LoVo (cell line): ENCODE measurements at places on chromosomes 5 and 9.
A peak's percentile ranks its signal among the peaks of the same experiment; 100 is the strongest.

- no peak for DNase-seq
Observed at GRCh38 chr9:118567861-118568260, 801.4 kb downstream of the BRINP1 start.

DNA sequence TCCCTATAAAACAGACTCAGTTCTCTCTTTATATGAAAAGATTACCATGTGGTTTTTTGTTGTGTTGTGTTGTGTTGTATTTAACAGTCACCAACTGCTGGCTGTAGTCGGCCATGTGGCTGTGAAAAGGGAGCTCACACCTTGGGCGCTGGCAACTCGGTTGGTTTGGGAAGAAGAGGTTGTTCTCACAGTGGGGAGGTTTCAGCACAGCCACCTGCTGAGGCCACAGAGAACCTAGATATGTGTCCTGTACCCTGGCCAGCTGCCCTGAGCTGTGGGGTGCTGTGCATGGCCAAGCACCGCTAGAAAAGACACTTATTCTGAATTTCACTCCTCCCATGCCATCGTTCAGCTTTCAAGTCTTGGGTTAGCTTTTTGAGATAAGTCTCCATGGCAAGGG is 58.8 kb downstream of the SYK start:
- no peak for DNase-seq

GRCh38 chr5:180802325-180803180 is at the start of gene MGAT1:
Gene MGAT1, minus strand, starts transcription at chr5:180802806. Its CDS starts 9,835 bp downstream, at chr5:180792971.
- DNase-seq, result peak; percentile 86

DNA sequence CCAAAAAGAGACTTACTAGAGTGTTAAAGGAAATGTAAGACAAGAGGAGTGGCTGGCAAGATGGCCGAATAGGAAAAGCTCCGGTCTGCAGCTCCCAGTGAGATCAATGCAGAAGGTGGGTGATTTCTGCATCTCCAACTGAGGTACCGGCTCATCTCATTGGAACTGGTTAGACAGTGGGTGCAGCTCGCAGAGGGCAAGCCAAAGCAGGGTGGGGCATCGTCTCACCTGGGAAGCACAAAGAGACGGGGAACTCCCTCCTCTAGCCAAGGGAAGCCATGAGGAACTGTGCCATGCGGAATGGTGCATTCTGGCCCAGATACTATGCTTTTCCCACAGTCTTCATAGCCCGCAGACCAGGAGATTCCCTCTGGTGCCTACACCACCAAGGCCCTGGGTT is 308.7 kb downstream of the AGTPBP1 start:
- DNase-seq, result no peak

- DNase-seq, result no peak
Observed at GRCh38 chr5:159978358-159978757, 30.6 kb upstream of the TTC1 start.

- DNase-seq, result no peak
Observed at GRCh38 chr5:114184006-114184405, 177.9 kb upstream of the KCNN2 start.

- no peak for DNase-seq
Observed at GRCh38 chr5:91139572-91140200, 243.4 kb downstream of the ARRDC3 start.

DNA sequence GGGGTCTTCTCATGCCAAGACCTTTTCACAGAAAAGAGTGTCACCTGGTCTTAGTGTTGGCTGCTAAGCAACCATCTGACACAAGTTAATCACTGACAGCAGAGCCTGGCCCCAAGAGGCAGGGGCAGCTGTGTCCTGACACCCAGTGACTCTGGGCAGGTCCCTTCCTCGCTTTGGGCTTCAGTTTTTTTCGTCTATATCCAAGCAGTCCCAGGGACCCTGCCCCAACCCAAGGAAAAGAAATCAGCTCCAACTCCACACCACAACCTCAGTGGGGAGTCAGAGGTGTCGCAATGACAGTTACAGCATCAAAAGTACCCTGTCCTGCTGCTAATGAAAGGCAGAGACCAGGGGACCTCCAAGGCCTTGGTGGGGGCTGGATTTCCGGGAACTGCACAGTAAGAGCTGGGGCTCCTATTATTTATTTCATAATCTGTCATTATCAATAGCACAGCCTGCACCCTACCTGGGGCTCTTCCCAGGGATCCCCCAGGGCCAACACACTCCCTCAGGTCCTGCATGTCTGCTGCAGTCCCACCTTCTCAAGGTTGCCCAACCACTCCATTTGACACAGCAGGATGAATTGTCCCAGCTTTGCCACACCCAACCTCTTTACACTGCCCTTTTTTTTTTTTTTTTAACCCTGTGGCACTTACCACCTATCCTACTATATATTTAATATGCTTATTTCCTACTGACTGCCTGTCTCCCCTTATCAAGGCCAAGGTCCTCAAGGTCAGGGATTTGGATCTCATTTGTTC is 9.4 kb downstream of the ANKS6 start:
- DNase-seq, result no peak

- no peak for DNase-seq
Observed at GRCh38 chr9:76433406-76433805, 25.6 kb upstream of the GCNT1 start.

GRCh38 chr5:143313298-143313852 is 90.1 kb downstream of the NR3C1 start:
- DNase-seq, result no peak

GRCh38 chr9:136539427-136540421 is 6.1 kb downstream of the NOTCH1 start:
- no peak for DNase-seq

DNA sequence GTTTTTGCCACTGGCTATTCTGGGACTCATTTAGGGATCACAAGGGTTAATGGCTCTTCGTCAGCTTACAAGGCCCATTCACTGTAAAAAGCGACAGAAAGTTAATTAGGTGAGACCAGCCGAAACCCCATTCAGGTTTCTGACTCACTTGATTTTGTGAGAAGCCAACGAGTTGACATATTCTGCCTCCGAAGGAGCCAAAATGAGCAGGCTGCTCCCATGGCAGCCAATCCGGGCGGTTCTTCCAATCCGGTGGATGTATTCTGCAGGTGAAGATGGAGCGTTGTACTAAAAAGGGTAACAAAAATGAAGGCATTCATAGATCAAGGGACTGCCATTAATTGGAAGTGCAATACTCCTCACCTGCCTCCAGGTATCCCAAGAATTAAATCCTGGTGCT is 39.7 kb downstream of the DDX31 start:
- DNase-seq, result no peak

- no peak for DNase-seq
Observed at GRCh38 chr5:32159328-32160072, 14.6 kb downstream of the GOLPH3 start.

DNA sequence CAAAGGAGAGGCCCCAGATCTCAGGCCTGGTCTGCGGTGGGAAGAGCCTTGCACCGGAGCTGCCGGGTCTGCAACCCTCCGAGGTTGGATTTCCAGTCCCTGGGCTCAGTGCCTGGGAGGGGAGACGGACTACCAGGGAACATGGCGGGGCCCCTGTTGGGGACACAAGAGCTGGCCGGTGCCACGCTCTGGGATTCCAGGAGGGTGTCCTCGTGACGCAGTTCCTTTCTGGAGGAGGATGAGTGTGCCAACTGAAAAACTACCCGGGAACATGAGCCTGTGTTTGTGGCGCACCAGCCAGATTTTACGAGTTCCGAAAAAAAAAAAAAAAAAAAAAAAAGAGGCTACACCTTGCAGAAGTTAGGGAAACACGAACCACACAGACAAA is 9.0 kb downstream of the NRARP start:
- no peak for DNase-seq

DNA sequence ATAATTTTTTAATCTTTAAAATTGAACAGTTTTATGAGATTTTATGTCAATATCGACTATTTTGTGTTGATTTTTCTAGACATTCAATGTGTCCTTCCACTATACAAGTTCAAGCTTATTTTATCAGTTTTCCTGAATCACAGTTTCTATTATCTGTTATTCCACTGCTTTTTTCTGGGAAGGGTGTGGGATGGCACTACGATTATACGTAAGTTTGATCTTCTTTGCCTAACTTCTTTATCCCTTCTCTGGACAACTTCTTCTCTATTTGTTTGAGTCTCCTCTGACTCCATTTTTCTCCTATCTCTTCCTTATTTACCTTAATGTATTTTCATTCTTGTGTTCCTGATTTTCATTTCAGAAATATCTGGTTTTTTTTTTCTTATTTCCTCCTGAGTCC is 24.5 kb downstream of the TBC1D9B start:
- DNase-seq, result no peak

- no peak for DNase-seq
Observed at GRCh38 chr5:87503004-87503403, 90.3 kb upstream of the CCNH start.

DNA sequence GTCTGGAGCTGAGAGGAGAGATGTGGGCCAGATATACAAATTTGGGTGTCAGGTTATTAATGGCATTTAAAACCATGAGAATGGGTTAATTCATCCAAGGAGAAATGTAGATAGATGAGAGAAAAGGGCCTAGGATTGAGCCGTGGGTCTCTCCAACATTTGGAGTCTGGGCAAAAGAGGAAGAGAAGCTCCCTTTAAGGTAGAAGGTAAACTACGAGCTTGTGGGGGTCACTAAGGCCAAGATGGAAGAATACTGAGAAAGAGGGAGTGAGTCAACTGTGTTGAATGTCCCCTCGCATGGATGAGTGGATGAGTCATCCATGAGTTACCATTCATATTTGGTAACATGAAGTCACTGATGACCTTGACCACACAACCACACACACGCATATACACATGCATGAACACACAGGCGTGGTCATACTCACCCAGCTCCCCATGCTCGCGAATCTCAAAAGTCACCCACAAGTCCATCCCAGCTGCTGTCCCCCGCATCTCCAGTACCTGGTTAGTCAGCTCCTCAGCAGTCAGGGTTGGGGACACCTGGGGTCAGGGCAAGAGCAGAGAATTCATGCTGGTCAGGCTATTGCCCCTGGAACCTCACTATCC is 6.8 kb upstream of the FCHSD1 start:
- DNase-seq, result no peak

DNA sequence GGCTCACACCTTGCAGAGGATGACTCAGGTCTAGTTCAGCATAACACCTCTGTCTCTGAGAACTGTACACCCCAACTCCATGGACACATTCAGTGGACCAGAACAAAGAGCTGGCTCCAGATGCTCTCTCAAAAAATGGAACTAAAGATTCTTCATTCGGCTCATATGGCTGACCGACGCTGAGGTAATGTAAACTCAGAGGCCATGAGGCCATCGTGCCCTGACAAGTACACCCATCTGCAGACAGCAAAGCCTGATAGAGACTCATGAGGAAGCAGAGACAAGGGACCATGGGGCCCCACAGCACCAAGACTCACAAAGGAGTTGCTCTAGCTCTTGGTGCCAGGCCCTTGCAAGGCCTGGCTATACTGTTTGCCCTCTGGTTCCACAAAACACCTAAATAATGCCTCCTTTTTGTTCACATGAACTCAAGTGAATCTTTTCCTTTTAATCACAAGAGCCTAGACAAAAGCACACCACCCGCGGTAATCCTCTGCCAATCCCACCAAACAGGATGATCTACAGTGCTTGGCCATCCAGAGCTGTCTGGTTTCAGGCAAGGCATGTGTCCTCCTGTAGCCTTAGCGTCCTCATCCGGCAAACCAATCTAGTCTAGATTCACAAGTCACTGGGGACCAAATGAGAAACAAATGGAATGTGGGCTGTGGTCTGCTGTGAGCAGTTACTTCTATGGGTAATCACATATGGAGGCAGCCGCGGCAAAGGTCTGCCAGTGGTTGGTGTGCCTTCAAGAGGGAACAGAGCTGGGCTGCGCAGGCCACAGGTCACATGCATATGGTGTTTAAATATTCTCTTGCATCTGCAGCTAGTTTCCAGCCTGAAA is 22.7 kb downstream of the MED27 start:
- DNase-seq, result no peak

- DNase-seq, result peak; percentile 84
Observed at GRCh38 chr9:93003552-93004407, 54.7 kb upstream of the SUSD3 start.

- DNase-seq, result no peak
Observed at GRCh38 chr9:35834260-35835215, 5.5 kb downstream of the TMEM8B start.

- DNase-seq, result no peak
Observed at GRCh38 chr5:161176221-161176620, 324.2 kb upstream of the ATP10B start.

DNA sequence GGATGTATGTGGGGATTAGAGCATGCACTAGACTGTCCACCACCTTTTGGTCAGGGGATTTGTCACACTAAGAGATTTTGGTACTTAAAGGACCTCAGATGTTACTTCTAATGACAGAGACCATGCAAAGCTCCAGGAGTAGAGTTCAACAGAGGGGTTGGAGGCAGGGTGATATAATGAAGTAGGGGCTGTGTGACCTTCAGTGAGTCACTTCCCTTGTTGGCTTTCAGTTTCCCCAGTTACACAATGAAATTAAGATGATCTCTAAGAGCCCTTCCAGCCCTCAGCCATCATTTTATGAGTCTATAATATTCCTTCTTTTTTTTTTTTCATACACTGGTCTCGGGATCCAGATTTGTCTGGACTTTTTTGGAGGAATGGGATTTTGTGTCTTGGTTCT is 26.8 kb downstream of the GLRA1 start:
- no peak for DNase-seq

DNA sequence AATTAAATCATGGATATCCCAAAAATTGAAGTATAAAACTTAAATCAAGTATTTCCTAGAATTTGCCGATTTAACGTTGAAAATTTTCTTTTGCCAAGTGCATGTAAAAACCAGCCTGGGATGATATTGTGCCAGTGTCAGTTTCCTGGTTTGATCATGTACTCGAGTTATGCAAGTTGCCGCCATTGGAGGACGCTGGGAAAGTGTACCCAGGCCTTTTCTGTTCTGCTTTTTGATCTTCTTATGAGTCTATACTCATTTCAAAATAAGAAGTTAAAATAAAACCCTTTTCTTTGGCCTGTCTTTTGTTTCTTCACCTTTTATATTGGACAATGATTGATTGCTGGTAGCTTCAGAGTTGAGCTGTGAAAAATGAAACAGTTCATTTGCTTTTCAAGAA is 93.1 kb upstream of the NFIL3 start:
- DNase-seq, result no peak

DNA sequence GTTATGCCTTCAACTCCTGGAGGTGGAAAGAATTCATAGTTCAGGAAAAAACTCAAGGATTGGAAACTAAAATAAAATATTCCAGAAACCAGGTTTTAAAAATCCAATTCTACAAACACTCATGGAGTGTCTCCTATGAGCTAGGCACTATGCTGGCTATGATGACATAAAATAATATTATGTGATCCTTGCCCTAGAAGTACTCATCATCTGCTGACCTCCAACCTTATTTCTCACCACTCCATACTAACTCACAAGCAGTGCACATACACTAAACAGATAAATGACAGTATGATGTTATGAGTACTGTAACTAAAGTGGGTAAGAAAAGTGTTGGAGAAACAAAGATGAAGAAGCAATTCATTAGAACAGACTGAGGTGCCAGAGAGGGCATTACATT is 93.2 kb upstream of the NR5A1 start:
- DNase-seq, result no peak

GRCh38 chr5:6660688-6661087 is 27.4 kb downstream of the SRD5A1 start:
- DNase-seq, result no peak

DNA sequence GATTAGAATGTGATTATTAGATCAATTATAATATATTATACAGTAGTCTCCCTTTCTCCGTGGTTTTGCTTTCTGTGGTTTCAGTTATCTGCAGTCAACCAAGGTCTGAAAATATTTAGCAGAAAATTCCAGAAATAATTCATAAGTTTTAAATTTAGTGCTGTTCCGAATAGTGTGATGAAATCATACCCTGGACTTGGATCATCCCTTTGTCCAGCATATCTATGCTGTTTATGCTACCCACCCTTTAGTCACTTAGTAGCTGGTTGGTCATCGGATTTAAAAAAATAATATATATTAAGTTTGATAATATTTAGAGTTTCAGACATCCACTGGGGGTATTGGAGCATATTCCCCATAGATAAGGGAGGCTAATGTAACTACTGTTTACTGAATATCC is 19.6 kb downstream of the RMI1 start:
- no peak for DNase-seq
